ENCODE measurements at places on chromosomes 2 and 18.

- DNase-seq, result no peak
Measured at GRCh38 chr2:20525041-20526035, 78.5 kb downstream of the RHOB start.

GRCh38 chr2:39568561-39569006 is 97.1 kb upstream of the TMEM178A start:
- no peak for DNase-seq

DNA sequence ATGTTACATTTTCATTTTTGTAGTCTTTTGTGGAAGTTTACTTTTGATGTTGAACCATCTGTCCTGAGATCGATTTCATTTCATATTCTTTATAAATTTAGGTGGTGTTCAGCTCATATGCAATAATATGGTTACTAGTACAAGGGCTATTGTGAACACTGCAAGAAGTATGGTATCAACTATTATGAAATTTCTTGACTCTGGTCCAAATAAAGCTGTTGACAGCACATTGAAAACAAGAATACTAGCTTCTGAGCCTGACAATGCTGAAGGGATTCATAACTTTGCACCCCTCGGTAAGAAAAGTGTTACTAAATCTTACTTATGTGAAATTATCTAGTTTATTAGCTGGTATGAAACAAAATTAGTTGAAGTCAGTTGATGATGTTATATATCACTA is 124.9 kb upstream of the TTC27 start:
- no peak for DNase-seq

GRCh38 chr2:84781942-84782716 is 98.8 kb downstream of the TRABD2A start:
- peak; percentile 40 for DNase-seq

GRCh38 chr2:203690117-203690431 is 16.4 kb upstream of the CD28 start:
- no peak for DNase-seq

GRCh38 chr18:60018618-60019462 is 119.0 kb downstream of the PMAIP1 start:
- DNase-seq, result no peak

GRCh38 chr2:165544897-165545296 is 75.4 kb downstream of the CSRNP3 start:
- DNase-seq, result no peak

DNA sequence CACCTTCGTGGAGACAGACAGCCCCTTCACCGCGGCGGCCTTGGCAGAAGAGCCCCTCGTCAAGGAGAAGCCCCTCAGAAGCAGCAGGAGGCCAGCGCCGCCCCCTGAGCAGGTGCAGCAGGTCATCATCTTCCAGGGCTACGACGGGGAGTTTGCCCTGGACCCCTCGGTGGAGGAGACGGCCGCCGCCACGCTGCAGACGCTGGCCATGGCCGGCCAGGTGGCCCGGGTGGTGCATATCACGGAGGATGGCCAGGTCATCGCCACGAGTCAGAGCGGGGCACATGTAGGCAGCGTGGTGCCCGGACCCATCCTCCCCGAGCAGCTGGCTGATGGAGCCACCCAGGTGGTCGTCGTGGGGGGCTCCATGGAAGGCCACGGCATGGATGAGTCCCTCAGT is 145.7 kb downstream of the PTGR3 start:
- no peak for DNase-seq

- DNase-seq, result no peak
Measured at GRCh38 chr18:13676471-13676870, 49.9 kb downstream of the FAM210A start.
